ENCODE measurements at places on chromosomes 1 and 21. TPM values are rescaled to one million over a fixed set of nuclear protein-coding genes. Genes with fewer than 3 reads are reported as not detected.

Gene EIF3I
- total RNA-seq = 108 TPM

Gene NPHS2
- not detected for total RNA-seq

Gene KIAA1614
- 10.5 TPM for total RNA-seq

Gene OR2L8
- total RNA-seq = 0.69 TPM

Gene CFHR4
- not detected for total RNA-seq

Gene NT5C1A
- not detected for total RNA-seq

Gene CELA2A
- 1.3 TPM for total RNA-seq

Gene TRIM63
- total RNA-seq = 0.19 TPM

Gene ZNF683
- total RNA-seq = 0.65 TPM

Gene ZBTB8A
- total RNA-seq = 7.6 TPM

Gene RIIAD1
- total RNA-seq = not detected

Gene LRRC7
- total RNA-seq = 1.3 TPM

Gene SEC16B
- 7.0 TPM for total RNA-seq

Gene ROR1
- total RNA-seq = 18.7 TPM

Gene MCL1
- 247 TPM for total RNA-seq

Gene GPR153
- 17.0 TPM for total RNA-seq

Gene PLA2G2F
- total RNA-seq = not detected

Gene PTCH2
- 1.7 TPM for total RNA-seq

Gene ZBTB37
- total RNA-seq = 14.2 TPM

Gene SLC44A3
- 3.3 TPM for total RNA-seq

Gene LCE1C
- not detected for total RNA-seq

Gene PCAT6
- total RNA-seq = 0.49 TPM

Gene IRF6
- total RNA-seq = 3.8 TPM

Gene SPRR2E
- not detected for total RNA-seq

Gene AIRE
- total RNA-seq = not detected

Gene YRDC
- 12.2 TPM for total RNA-seq

Gene CLCA2
- total RNA-seq = not detected

Gene GBP7
- 0.21 TPM for total RNA-seq

Gene SPRR2F
- not detected for total RNA-seq

Gene C4BPB
- total RNA-seq = 10.7 TPM

Gene PLPP3
- total RNA-seq = 76.2 TPM

Gene BCAN
- total RNA-seq = not detected

Gene FCRL2
- 0.29 TPM for total RNA-seq

Gene SNAPIN
- total RNA-seq = 30.4 TPM

Gene TNFRSF1B
- total RNA-seq = 42.1 TPM

Gene CFAP74
- not detected for total RNA-seq

Gene HAO2
- not detected for total RNA-seq

Gene RGS4
- 22.1 TPM for total RNA-seq
